ENCODE measurements at places on chromosomes 4 and X.

DNA sequence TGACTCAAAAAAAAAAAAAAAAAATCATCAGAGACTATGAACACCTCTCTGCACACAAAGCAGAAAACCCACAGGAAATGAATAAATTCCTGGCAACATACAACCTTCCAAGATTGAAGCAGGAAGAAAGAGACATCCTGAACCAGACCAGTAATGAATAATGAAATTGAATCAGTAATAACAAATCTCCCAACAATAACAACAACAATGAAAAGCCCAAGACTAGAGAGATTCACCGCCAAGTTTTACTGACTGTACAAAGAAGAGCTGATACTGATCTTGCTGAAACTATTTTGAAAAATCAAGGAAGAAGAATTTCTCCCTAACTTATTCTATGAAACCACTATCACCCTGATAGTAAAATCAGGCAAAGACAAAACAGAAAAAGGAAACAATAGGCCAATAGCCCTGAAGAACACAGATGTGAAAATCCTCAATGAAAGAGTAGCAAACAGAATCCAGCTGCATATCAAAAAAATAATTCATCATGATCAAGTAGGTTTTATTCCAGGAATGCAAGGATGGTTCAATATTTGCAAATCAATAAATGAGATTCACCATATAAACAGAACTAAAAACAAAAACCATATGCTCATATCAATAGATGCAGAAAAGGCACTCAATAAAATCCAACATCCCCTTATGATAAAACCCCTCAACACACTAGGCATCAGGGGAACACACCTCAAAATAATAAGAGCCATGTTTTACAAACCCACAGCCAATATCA, 31.0 kb upstream of the PLK4 start:
- no peak for DNase-seq

- no peak for DNase-seq
These were observed 104.6 kb upstream of the MXRA5 start for GRCh38 chrX:3450881-3451570.

GRCh38 chr4:26854701-26855100, 5.9 kb upstream of the STIM2 start:
- no peak for DNase-seq

- DNase-seq = no peak
These were observed 5.2 kb upstream of the SCFD2 start for GRCh38 chr4:53371049-53371448.

DNA sequence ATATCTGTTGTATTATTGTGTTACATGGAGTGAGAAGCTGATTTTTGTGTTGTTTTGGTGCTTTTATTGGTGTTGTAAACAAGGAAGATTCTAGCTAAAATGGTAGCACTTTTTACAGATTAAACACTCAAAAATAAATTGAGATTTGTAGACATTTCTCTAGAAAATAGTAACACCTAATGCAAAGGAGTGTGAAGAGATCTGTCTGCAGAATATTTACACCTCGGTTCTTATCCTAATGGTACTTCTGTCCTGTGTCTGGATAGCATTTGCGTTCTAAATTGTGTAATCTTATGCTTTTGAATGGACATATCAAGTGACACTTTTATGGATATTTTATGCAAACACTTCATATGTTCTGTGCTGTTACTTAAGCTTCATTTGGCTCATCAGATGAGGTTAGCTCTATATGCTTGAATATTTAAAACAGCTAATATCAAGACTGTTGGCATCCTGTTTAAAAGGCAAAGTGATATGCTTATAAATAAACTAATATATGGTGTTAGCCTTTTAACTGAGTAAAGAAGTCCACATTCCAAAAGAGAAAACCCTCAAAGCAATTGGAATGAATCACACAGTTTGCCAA, 6.0 kb downstream of the PCDH7 start:
- no peak for DNase-seq

DNA sequence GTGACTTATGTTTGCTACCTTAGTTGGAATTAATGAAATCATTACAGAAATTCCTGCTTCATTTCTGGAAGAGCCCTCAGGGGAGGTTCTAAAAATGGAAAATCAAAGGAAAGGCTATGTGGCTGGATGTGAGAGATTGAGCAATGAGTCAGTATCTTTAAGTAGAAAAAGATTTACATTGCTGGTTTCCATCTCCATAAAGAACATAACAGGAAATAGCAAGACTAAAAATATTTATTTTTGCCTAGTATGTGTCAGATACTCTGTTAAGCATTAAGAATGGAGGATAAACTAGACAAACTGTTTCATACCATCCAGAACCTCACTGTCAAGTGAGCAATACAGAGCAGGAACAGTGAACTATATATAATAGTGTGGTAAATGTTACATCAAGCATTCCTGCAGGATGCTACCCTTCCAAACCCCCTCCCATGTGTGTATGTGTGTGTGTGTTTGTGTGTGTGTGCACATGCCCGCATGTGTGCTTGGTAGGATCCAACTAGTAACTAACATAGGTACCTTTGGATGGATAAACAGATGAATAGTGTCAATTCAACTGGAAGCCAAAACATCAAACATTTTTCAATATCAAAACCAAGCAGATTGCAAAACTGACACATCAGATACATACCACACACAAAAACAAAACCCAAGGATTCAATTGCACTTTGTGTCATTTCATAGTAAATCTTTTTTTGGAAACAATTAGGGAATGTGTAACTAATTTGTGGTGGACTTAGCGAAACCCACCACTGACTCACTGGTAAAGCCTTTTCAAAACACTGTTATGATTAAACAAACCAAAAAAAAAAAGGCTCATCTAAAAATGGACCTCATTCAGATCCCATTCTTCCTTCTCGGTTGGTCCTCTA, 223.4 kb downstream of the SHROOM3 start:
- DNase-seq = no peak

DNA sequence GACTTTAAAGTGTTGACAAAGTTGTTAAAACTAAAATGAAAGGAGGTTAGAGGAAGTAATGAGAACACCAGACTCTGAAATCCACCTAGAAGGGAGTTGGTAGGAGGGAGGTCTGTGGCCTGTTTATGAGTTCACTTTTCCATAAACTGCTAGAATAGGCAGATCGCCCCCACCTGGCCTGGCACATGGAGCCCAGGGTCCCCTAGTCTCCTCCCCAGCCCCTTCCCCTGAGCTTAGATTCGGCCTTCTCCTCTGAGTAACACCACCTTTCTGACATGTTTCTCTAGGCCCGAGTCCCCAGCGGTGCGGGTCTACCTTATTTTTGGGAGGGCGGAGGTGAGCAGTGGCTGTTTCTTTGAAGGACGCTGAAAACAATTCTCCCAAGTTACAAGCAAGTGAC, 54.5 kb upstream of the FAT1 start:
- DNase-seq = no peak

DNA sequence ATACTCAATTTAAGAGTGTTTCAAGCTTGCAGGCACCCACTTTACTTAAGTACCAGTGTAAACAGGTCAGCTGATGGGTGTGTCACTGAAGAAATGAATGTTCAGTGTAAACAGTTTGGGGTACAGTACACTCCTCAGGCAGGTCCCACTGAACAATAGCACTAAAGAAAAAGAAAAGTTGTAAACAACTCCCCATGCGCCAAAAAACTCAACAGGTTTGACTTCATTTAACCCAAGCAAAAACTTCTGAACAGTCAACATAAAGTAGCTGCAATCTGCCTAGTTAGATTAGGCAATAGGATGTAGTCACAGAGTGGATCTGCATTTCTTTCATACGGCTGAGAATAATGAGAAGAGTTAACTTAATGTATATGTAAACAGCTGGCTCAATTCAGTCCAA, 93.2 kb downstream of the FAM13A start:
- DNase-seq = no peak

DNA sequence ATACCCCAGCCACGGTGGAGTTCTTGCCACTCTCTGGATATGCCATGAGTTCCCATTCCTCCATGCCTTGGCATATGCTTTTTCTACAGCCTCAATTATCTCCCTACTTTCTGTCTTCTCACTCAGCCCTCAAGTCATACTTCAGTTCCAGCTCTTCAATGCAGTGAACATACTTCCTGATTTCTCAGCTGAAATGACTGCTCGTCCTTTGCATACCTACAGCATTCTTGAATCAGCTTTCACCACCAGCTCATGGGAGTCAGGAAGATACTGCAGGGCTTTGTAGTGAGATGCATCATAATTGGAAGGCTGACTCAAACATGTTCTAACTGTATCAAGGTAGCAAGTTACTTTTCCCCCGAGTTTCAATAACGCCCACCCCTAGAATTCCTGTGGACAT, 118.4 kb downstream of the APBB2 start:
- no peak for DNase-seq

DNA sequence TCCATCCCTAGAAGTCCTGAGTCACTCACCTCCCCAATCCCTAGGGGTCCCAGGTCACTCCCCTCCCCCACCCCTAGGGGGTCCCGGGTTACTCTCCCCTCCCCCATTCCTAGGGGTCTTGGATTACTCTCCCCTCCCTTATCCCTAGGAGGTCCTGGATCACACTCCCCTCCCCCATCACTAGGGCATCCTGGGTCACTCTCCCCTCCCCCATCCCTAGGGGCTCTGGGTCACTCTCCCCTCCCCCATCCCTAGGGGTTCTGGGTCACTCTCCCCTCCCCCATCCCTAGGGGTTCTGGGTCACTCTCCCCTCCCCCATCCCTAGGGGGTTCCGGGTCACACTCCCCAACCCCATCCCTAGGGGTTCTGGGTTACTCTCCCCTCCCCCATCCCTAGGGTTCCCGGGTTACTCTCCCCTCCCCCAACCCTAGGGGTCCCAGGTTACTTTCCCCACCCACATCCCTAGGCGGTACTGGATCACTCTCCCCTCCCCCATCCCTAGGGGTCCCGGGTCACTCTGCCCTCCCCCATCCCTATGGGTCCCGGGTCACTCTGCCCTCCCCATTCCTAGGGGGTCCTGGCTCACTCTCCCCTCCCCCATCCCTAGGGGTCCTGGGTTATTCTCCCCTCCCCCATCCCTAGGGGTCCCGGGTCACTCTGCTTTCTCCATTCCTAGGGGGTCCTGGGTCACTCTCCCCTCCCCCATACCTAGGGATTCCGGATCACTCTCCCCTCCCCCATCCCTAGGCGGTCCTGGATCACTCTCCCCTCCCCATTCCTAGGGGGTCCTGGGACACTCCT, 2.1 kb downstream of the ASMTL start:
- no peak for DNase-seq

GRCh38 chr4:139299536-139299935, 1.8 kb upstream of the NAA15 start:
- DNase-seq = no peak

DNA sequence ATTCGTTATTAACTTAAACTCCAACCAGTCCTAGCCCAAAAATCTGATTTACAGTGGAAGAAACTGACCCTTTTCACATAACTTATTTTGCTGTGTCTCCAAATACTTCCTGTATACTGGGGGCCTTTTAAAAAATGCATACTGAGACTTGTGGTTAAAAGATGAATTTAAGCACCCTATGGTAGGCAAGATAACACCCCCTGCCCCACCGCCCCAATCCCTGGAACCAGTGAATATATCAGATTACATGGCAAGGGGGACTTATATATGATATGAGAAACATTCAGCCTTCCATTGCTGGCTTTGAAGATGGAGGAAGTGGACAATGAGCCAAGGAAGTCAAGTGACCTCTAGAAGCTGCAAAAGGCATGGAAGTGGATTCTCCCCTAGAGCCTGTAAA, 3.1 kb upstream of the CLCN3 start:
- DNase-seq = no peak

DNA sequence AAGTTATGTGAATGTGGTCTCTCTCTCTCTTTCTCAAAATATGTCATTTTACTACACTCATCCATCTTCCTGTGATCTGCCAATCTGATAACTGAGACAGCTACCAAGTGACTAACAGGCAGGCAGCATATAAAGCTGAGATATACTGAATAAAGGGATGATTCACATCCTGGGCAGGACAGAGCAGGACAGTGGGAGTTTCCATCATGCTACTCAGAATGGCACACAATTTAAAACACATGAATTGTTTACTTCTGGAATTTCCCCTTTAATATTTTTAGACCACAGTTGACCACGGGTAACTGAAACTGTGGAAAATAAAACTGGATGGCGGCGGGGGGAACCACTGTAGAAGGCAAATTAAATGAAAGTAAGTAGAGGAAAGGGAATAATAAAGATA, 58.6 kb upstream of the DCTD start:
- no peak for DNase-seq

DNA sequence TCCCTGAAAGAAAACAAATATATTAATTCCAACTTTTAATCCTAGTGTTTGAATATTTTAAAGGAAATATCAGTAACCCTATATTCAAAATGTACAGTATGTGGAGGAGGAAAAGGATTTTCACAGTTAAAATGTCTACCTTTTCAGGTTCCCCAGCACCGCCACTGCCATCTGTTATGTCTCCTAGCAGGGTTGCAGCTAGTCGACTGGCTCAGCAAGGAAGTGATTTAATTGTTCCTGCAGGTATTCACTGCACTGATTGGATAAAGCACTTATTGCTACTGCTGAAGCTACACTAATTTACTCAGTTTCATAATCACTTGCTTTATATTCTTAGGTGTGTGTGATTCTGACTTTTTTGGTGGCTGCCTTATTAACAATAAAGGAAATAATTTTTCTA, 65.5 kb upstream of the FHDC1 start:
- no peak for DNase-seq

DNA sequence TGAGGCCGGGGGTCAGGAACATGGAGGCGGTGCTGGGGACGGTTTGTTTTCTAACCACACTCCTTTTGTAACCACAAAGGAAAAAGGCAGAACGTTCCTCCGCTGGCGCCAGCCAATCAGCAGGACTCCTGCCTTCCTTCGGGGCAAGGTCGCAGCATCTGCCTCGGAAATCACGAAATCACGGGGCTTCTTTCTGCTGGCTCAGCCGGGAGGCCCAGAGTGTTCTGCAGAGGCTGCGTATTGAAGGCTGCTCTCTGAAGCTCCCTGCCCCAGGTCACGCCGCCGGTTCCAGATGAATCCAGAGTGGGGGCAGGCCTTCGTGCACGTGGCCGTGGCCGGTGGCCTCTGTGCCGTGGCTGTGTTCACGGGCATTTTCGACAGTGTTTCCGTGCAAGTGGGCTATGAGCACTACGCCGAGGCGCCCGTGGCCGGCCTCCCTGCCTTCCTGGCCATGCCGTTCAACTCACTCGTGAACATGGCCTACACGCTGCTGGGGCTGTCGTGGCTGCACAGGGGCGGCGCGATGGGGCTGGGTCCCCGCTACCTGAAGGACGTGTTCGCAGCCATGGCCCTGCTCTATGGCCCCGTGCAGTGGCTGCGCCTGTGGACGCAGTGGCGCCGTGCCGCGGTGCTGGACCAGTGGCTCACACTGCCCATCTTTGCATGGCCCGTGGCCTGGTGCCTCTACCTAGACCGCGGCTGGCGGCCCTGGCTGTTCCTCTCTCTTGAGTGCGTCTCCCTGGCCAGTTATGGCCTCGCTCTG, 9.4 kb downstream of the TMEM187 start:
- DNase-seq = peak; percentile 31

- DNase-seq = no peak
These were observed 334.0 kb upstream of the NDST3 start for GRCh38 chr4:117700111-117700892.

DNA sequence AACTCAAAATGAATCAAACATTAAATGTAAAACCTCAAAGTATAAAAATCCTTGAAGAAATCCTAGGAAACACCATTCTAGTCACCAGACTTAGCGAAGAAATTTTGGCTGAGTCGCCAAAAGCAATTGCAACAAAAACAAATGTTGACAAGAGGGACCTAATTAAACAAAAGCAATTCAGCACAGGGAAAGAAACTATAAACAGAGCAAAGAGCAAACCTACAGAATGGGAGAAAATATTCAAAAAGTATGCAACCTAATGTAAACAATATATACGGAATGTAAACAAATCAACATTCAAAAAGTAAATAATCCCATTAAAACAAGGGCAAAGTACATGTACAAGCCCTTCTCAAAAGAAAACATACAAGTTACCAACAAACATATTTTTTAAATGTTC, 974.7 kb downstream of the TRAM1L1 start:
- no peak for DNase-seq

All from stimulated activated CD8-positive, alpha-beta memory T cell treated with anti-CD3 and anti-CD28 coated beads, Interleukin-2, amount 100 ng/mL, for 1 hour (primary cell).